Caco-2 (cell line): ENCODE measurements at places on chromosomes 12 and 14. TPM values are rescaled to one million over a fixed set of nuclear protein-coding genes. Genes with fewer than 3 reads are reported as not detected.
A peak's percentile ranks its signal among the peaks of the same experiment; 100 is the strongest.

DNA sequence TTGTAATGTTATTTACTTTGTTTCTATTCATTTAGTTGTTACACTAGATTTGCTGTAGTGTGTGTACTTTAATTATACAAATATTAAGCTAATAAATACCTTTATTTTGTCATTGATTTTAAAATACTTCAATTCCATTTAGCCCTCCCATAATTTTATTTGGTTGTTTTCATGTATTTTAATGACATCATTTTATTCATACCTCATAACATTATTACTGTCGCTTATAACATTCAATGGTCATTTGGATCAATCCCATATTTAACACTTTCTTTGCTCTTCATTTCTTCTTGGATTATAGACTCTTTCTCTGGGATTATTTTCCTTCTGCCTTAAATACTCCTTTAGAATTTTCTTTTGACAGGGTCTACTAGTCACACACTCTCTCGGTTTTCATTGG lies 86.6 kb upstream of the CAND1 start:
- DNase-seq: no peak

DNA sequence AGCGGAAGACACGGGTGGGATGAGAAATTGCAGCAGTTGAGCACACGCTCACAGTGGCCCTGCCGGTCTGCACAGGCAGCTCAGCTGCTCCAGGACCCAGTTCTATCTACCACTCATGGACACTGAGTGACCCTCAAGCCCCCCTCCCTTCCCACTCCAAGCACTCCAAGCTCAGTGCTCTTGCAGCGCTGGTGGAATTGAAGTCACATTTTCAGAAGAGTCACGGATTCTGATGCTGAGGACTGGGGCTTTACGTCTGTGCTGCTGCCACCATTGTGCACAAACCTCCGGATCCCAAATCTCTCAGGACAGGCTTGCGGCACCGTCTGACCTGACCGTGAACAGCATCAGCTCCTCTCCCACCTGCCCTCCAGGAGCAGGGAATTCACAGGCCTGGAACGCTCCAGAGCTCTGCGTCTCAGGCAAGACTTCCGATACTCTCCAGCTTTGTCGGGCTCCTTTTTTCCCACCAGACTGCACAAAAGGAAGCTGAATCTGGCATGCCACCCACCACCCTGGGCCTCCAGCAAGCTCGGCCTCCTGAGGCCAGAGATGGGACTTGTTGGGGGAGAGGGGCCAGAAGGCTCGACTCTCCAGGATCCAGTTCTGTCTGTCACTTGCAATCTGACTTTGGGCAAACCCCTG lies 213.1 kb upstream of the RTL1 start:
- DNase-seq: no peak

GRCh38 chr12:64706306-64706705 lies 52.9 kb downstream of the GNS start:
- DNase-seq: no peak

GRCh38 chr14:93347850-93348249 lies 868 bp downstream of the COX8C start:
- DNase-seq: no peak

GRCh38 chr14:72781561-72782508 lies 112.1 kb downstream of the DPF3 start:
- peak; percentile 14 for DNase-seq

DNA sequence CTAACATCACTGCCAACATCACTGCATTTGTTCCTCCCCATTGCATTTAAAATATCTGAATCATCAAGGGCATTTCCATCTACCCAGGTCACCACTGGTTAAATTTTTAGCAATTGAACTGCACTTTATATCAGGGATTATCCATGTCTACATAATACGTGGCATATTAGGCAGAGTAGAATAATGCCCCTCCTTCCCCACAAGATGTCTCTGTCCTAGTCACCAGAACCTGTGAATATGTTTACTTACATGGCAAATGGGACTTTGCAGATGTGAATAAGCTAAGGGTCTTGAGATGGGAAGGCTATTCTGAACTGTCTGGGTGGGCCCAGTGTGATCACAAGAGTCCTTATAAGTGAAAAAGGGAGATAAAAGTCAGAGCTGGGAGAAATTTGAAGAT lies 181.7 kb upstream of the ARID2 start:
- no peak for DNase-seq

DNA sequence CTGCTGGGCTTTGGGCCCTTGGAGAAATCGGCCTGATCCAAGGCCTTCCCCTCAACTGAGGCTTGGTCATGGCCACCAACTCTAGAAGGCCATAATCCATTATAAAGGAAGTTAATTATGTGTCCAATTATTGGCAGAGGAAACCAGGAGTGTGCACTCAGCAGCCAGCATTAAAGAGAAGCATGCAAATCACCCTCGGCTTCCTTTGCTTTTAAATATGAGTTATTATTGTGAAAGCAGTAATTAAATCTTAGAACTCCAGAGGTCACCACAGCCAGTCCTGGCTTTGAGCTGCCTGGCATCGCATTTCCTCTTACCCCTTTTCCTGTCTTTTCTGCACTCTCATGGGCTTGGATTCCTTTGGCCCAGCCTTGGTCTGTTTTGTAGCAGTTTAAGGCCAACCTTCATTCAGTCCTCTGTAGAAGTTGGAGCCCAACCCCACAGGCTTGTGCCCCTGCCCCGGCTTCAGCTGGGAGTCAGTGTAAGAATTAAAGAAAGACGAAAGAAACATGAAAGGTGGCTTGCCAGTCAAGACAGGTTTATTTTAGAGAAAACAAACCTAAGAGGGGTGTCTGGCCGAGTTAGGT lies 14.7 kb upstream of the KRT86 start:
- no peak for DNase-seq

- no peak for DNase-seq
Measured at GRCh38 chr12:38502415-38502814, 185.8 kb downstream of the ALG10B start.

- DNase-seq: no peak
Measured at GRCh38 chr14:54374117-54374884, 22.5 kb upstream of the CDKN3 start.

DNA sequence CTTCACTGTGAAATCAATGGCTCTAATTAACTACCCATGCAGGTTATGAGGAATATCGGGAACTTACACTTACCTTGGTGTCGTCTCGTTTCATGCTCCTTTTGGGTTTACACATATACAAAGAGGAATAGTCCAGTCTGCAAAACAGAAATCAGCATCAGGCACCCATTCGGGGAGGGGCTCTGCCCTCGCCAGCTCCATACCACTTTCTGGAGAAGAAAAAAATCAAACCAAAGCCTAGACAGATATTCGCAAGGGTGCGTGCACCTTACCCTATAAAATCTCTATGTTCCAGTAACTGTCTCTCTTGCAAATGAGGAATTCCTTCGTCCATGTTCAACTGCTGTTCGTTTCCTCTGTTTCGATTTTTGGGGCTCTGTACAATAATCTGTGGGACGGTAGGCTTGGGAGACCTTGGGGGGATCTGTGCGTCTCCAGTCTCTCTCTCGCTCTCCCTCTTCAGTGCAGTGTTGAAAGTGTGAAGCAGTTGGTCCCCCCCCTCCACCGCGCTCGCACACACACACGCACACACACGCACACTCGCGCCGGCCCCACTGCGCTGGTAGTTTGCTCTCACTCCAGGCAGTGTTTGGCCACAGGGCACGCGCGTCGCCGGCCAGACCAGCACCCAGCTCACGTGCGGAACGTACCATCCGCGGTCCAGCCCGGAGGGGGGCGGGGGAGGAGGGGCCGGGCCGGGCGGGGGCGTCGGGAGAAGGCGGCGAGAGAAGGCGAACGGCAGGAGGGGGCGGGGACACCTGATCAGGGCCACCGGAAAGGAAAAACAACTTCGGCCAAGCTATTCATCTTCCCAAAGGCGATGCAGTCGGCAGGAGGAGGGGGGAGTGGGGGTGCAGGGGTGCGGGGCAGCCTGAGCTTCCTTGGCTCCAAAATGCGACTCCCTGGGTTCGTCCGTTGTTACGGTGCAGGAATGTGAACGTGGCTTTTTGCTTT lies at the start of gene BHLHE41:
TSS of gene BHLHE41 (minus strand) at position 592 of the 954 bp plus-strand sequence. CDS start at position 334, 258 bp downstream.
- peak; percentile 77 for DNase-seq

GRCh38 chr12:109358154-109358869 lies 10.6 kb downstream of the MYO1H start:
- no peak for DNase-seq

GRCh38 chr12:20220339-20220738 lies 148.0 kb upstream of the PDE3A start:
- DNase-seq: peak; percentile 46

GRCh38 chr14:24051176-24051788 lies 527 bp upstream of the CARMIL3 start:
- DNase-seq: peak; percentile 25

DNA sequence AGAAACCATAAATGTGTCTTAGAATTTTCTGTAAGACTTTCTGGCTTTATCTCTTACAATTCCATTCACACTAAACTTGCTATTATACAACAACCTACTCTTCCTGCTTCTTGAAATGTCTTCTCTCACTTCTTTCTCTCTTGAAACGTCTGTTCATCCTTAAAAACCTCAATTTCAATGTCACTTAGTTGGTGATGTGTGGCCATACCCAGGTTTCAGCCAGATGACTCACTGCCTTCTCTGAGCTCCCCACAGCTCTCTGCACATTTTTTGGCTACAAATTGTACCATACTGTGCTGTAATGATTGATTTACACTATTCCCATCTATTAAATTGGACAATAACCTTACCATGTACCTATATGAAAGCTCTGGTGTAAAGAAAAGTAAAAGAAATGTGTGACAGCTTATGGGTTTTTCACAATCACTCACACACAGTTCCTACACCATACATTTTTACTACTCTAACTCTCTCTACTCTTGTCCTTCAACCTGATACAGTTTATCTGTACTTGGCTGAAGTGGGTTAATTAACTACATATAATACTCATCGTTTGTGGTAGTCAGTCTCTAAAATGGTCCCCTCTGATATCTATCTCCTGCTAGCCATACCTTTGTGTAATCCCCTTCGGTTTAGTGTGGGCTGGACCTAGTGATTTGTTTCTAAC lies 222.1 kb downstream of the NELL2 start:
- no peak for DNase-seq

DNA sequence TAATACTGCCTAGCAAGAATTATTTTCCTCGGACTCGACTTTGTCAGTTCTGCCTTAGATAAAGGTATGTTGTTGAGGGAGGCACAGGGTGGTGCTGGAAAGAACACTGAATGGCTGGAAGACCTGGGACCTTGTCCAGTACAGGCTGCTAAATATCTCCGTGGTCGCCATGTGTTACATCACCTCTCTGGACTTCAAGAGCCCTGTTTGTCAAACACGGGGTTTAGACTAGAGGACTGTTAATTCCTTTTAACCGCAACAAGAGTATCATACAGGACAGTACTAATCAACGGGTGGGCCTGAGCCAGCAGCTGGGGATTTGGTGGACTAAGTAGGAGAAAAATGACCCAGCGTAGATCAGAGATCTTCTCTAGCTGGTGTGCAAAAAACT lies 476.3 kb downstream of the LRIG3 start:
- no peak for DNase-seq

GRCh38 chr12:57097554-57097835 lies 8.6 kb downstream of the NAB2 start:
- no peak for DNase-seq

DNA sequence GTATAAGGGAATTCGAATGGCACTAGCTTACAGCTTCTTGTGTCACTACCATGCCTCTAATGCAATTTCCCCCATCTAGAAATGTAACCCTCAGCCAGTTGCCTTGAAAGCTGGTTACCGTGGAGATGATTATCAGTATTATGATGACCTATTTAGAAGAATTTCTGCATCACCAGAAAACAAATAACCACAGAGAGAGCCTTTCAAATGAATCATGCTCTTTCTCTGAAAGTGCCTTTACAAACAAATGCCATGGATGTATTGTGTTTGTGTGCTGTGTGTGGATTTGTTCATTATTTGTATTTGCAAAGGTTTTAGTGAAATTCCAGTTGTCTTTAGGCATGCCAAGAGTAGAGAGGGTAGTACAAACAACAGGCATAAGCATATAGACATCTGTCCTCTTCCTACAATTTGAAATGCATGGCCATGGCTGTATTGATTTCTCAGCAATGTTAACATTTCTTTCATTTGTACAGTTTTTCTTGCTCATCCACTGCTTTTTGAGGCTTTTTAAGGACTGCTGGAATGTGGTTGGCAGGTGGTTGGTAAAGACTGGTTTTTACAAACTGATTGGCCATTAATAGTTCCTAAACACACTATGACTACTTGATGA lies 266.5 kb downstream of the PAWR start:
- peak; percentile 60 for DNase-seq

DNA sequence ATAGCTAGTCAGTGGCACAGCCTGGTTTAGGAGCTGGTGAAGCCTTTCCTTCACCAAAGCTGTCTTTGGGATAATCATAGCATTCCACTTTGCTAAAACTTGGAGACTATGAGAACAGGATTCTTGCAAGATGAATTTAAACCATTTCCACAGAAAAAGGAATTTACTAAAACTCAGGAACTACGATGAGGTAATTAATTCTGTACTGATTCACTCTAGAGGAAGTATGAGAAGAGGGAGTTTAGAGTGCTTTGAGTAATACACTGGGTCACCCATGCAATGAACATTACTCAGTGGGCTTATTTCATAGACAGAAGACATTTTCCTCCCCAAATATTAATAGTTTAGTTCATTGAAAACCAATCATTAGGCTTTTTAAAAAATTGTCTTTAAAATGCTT lies 73.0 kb downstream of the RMST start:
- DNase-seq: no peak

- no peak for DNase-seq
Measured at GRCh38 chr12:118304093-118304492, 68.6 kb downstream of the TAOK3 start.

DNA sequence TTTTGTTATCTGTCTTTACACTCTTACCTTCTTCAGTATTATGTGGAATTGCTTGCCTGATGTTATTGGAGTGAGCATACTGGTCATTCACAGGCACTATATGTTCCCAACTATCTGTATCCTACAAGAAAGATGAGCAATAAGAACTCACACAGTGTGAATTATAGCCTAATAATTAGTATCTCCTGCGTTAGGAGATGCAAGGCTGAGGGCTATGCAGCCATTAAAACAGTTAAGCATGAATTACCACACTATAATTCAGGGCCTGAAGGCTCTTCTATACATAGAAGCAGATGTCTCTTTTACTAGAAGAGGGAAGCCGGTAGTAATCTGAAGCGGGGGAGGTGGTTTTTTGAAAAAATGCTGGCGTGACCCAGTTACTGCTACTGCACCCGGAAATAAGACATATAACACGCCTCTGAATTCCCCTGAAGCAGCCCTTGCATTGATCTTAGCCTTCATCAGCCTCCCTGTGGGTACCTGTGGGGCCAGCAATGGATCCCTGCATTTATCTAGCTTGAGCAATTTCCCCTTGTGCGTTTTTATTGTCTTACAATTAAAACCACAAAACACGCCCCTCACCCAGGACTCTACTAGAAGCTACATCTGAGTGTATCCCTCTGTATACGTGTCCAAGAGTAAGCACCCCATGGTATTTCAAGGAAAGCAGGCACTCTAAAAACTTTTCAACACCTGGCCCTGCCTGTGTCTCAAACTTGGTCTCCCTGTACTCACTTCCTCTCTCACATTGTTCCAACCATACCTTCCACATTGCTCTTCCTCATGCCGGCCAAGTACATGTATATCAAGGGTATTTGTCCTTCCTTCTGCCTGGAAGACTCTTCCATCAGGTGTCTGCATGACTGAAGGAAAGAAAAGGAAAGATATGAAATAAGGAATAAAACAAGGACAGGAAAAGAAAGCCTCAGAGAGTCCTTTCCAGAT lies 210.9 kb upstream of the ARID2 start:
- no peak for DNase-seq

Gene C12orf76
- 10.8 and 11.9 TPM in 2 replicates for total RNA-seq

Gene GPR132
- 0.19 TPM in 1 of 2 replicates, not detected in the other for total RNA-seq

Gene DLK1
- total RNA-seq: not detected in 2 replicates

Gene PRPH
- 3.2 and 4.9 TPM in 2 replicates for total RNA-seq

Gene TDRD9
- not detected in 2 replicates for total RNA-seq

Gene HNF1A
- 37.1 and 41.2 TPM in 2 replicates for total RNA-seq

Gene AQP5
- not detected in 2 replicates for total RNA-seq

Gene SLC17A8
- not detected in 2 replicates for total RNA-seq

Gene PAPLN
- total RNA-seq: 2.7 and 3.0 TPM in 2 replicates

Gene GPR84
- total RNA-seq: not detected in 2 replicates
